ENCODE measurements at places on chromosomes 16 and 17.

GRCh38 chr17:860805-861204 lies 78.7 kb downstream of the MRM3 start:
- no peak overlapping the region for H3K27ac ChIP-seq
- peaks cover 22% of the 10 kb centered on the region for H3K4me1 ChIP-seq
- H3K36me3 ChIP-seq: no peaks in the 10 kb centered on the region

- peaks cover 9% of the 10 kb centered on the region for H3K4me1 ChIP-seq
- H3K4me3 ChIP-seq: no peak overlapping the region
- H3K27ac ChIP-seq: no peak overlapping the region
- DNase-seq: no peak
- no peaks in the 10 kb centered on the region for H3K36me3 ChIP-seq
These were observed 5.6 kb downstream of the MOSMO start for GRCh38 chr16:22013486-22013885.

- no peaks in the 10 kb centered on the region for H3K27me3 ChIP-seq
- H3K27ac ChIP-seq: peak within 1 kb of the TSS; percentile 8
- DNase-seq: no peak
- no peaks in the 10 kb centered on the region for H3K36me3 ChIP-seq
- peak within 1 kb of the TSS; percentile 61 for H3K4me3 ChIP-seq
These were observed at the start of gene TMC8 for GRCh38 chr17:78130437-78131101. Gene TMC8 (plus strand): TSS chr17:78130771. CDS start chr17:78131589, 818 bp downstream.

- no peaks in the 10 kb centered on the region for H3K27me3 ChIP-seq
- H3K36me3 ChIP-seq: no peaks in the 10 kb centered on the region
- H3K27ac ChIP-seq: no peak overlapping the region
- peak; percentile 58 for DNase-seq
- peak overlapping the region; percentile 75 for H3K4me3 ChIP-seq
- peaks cover 3% of the 10 kb centered on the region for H3K4me1 ChIP-seq
These were observed 15.7 kb downstream of the ADAM11 start for GRCh38 chr17:44774271-44775135.

DNA sequence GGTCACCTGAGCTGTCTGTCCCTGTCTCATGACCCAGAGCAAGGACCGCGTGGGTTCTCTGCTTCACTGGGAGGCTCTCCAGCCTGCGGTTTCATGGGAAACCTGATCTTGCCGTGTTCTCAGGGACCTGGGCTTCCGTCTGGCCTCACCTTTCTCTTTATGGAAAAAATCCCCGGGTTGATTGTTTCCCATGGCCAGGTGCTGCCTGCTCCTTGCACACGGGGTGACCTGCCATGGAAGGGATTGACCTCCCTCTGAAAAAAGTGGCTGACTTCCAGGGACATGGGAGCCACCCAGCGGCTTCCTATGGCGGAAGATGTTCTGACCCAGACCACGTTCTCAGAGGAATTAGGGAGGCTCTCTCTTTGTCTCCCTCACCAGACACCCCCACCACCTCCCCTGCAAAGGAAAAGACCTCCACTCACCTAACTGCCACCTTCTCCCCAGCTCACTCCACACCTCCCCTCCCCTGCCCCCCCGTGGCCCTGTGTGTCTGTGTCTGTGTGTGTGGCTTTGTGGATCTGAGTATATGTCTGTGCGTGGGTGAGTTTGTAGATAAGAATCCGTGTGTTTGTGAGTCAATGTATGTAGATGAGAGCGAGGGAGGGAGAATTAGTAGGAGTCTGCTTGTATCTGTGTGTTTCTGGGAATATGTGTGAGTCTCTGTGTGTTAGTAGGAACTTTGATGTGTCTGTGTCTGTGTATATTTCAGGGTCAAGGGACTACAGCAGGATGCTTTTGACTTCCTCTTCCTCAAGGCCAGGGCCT lies 154.6 kb downstream of the NTN1 start:
- H3K27me3 ChIP-seq: no peaks in the 10 kb centered on the region
- H3K27ac ChIP-seq: no peak overlapping the region
- DNase-seq: no peak
- H3K4me3 ChIP-seq: no peak overlapping the region
- peaks cover 61% of the 10 kb centered on the region for H3K4me1 ChIP-seq
- peaks cover 3% of the 10 kb centered on the region for H3K36me3 ChIP-seq

Data from thoracic aorta (tissue), 2 donors.